ENCODE measurements at places on chromosomes 2 and 18. TPM values are rescaled to one million over a fixed set of nuclear protein-coding genes. Genes with fewer than 3 reads are reported as not detected.

Gene ADNP2
- 18.5 TPM for polyA plus RNA-seq

Gene UPP2
- polyA plus RNA-seq = not detected

Gene LINC00305
- not detected for polyA plus RNA-seq

Gene SLC4A5
- 0.50 TPM for polyA plus RNA-seq

Gene AQP12B
- not detected for polyA plus RNA-seq

Gene CNGA3
- not detected for polyA plus RNA-seq

Gene ID2
- 119 TPM for polyA plus RNA-seq

Gene NEU2
- not detected for polyA plus RNA-seq

Gene DOK6
- 0.21 TPM for polyA plus RNA-seq

Gene L3MBTL4
- 0.77 TPM for polyA plus RNA-seq

GRCh38 chr2:198417836-198418235 lies 613.4 kb downstream of the PLCL1 start:
- no peak for DNase-seq

DNA sequence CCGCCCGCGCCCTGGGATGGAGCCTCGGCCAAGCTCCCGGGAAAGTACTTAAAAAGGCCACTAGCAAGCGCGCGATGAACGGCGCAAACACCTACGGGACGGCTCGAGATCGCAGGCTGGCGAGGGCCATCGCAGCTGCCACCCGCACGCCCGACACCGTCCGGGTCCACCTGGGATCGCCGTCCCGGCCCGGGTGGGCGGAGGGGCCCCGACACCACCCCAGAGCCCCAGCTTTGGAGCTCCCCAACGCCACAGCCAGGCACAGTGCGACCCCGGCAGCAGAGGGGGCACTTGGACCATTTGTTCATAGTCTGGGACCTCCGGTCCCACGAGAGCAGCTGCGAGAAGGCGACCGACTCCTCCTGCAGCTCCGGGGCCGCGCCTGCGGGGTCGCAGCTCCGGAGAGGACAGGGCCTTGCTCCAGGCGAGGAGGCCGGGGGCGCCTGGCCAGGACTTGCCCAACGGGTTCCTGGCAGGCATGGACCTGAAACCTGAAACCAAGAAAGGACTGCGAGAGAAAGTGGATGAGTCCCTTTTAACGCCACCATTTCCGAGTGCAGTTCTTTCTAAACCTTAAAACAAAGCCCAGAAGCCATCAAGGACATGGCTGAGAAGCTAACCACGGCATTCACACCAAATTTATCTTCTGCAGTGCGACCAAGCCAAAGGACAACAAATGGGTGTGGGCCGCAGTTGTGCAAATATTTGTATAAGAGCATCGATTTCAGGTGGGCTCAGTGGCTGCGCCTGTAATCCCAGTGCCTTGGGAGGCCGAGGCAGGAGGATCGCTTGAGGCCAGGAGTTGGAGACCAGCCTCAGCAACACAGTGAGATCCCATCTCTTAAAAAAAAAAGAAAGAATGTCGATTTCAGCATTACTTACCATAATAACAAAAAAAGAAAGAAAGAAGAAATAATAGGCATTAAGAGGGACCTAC lies 54.0 kb upstream of the IMP4 start:
- DNase-seq = peak; percentile 78

GRCh38 chr2:13227578-13227977 lies 510.8 kb downstream of the TRIB2 start:
- peak; percentile 35 for DNase-seq

DNA sequence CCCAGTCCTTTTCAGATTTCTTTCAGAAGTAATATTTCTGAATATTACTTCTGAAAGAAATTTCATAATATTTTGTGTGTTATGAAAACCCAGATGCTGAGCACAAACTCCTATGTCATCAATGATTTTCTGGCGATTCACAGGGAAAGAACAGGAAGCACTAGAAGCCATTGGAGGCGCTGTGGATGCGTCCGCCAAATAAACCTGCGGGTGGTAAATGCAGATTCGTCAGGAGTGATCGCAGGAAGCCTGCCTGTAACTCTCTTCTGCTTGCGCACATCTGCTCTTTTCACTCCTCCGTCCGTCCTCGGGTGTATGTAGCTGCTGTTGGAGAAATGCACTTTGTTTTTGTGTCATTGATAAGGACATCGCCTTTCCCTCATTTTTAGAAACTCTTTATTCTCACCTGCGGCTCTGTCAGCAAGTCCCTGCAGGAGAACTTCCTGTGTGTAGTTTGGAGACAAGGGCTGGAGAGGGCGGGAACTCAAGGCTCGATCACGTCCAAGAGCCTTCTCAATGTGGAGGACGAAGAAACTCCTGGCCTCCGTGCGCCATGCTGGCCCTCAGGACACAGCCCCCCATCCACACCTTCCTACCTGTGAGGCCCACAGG lies 483.8 kb downstream of the GALR1 start:
- DNase-seq = peak; percentile 49

DNA sequence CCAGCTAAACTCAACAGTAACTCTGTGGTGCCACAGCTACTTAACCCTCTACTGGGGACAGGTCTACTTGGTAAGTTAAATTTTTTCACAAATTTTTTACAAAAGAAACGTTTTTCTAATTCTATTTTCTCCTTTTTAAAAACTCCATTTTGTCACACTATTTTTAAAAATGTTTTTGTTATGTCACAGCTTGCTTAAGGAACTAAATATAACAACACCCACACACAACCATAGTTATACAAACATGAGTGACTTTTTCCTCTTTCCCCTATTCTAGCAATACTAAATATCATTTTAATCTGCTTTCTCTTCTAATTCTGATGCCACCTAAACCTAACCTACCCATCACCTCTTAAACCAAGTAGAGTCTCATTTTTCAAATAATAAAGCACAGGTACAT lies 160.5 kb upstream of the EPC2 start:
- no peak for DNase-seq

DNA sequence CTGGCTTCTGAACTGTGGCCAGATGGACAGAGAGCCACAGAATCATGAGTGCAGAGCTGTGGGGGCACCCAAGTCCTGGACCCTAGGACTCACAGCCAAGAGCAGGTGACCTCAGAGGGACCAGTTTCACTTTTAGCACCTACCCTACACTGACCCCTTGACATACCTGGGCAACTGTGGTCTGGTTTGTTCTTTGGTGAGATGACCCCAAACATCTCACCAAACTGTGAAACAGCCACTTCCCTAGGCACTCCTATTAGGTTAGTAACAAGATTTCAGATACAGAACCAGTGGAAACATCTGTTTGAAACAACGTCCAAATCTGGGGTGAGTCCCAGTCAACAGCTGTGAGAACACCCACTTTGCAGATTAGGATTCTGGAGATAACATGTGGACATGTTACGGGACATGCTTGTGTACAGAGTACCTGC lies 1.9 kb upstream of the ZFP36L2 start:
- DNase-seq = no peak

- no peak for DNase-seq
Observed at GRCh38 chr2:143029141-143029540, 100.1 kb upstream of the ARHGAP15 start.

GRCh38 chr2:4255491-4255890 lies 552.1 kb downstream of the DCDC2C start:
- no peak for DNase-seq

- DNase-seq = no peak
Observed at GRCh38 chr2:19216676-19217602, 141.5 kb downstream of the OSR1 start.

DNA sequence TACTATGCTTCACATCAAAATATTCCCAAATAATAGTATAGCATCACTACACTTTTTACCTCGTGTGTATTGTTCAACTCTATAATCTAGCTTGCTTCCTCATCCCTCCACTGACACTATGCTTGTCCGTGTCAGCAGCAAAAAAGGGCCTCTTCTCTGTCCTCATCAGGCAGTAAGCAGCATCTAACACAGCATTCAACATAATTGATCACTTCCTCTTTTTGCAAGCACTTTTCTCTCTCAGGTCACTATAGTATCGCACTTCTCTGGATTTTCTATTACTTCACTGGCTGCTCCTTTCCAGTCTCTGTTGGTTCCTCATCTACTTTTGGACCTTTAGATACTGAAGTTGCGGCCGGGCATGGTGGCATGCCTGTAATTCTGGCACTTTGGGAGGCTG lies 64.9 kb upstream of the ZSWIM2 start:
- no peak for DNase-seq

DNA sequence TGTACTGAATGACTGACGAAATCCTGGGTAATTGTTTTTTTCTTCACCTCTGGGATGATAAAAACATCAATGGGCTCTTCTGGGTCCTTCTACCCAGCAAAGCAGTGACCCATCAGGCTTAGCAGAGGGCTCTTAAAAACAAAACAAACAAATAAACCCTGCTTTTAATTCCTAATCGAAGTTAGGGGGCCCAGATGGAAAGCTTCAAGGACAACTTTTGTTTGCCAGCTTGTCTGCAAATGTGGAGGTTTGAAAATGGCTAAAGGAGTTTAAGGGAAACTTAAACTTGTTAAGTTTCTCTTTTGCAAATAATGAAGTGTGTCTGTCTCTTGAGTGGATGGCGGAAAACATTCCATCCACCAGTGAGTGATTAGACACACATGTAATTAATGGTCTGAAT lies 327.2 kb downstream of the SATB2 start:
- no peak for DNase-seq

DNA sequence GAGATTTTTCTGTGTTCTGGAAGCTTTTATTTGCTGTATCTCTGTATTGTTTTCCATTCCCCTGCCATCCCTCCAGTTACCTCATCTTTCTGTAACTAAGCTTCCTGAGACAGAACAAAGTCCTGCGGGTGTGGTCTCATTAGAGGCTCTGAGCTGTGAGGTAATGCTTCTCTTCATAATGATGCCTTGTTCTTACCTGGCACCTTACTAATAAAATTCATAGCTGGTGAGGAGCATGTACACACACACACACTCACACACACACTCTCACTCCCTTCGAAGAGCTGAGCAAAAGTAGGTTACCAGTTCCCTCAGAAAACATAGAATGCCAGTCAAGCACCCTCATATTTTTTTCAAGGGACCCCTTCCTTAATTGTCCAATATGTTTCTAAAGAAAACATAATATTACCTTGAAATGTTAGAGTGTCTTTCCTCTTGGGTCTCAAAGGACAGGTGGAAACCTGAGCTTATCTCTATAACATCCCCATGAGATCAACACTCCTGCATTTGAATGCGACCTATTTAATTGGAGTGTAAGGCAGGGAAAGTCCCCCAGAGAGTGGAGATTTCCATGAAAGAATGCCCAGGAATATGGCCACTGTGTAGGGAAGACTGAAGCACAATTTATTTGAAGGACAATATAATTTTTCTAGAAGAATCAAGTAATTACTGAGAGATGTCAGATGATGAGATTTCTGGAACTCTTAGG lies 161.6 kb upstream of the NCK2 start:
- no peak for DNase-seq

DNA sequence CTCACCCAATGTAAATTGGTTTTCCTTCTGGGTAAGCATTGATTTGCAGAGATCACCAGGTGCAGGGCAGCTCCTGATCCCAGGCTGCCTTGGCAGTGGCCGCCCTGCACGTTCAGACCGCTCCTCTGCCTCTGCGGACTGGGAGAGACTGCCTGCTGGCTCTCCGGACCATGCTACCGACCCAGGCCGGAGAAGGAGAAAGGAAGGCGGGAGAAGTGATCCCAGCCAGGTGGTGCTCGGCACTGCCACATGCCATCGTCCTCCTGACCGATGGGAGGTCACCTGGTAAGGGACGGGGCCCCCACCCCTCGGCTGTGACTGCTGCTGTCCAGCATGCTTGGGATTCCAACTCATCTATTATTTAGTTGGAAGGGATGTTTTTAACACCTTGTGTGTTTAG lies 108.1 kb upstream of the POU3F3 start:
- no peak for DNase-seq

GRCh38 chr2:149028891-149029290 lies 9.6 kb upstream of the LYPD6B start:
- DNase-seq = no peak

DNA sequence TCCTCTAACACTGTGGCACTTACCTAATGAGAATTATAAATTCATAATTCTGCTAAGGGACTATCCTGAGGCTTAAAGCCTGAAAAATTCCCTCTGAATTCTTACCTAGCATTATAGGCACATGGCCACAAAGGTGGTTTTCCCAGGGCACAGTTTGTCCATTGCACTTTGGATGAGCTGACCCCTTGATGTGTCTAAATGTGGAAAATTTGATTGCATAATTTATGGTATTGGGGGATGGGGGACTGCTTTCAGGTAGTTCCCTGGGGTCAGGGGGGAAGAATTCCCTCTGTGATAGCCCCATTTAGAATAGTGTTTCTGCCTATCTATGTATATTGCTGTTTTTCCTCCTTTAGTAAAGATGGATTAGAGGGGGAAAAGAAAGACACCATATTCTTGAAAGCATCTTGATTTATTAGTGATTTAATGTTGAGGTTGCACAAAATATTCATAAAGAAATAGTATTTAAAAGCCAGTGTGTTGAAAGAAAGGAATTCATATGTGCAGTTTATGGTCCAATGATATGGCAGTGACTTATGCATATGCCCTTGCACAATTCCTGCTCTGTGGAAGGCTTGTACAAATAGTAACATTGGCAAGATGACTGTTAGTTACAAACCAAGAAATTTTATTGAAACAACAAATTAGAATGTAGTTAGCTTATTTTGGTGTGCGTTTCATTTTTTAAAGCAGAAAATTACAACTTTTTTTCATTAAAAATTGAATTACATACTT lies 8.7 kb upstream of the HTR2B start:
- no peak for DNase-seq

DNA sequence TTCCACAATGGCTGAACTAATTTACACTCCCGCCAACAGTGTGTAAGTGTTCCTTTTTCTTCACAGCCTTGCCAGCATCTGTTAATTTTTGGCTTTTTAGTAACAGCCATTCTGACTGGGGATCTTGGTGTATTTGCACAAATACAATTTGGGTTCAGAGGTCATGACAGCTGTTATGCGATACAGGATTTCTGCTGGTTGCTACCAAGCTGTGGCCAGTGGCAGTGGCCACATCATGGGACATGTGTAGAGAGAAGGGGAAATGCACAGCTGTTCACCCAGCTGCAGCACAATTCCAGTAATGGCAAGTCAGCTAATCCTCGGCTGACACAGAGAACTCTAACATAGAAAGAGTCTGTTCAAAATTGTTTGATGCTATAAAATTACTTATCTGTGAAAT lies 21.0 kb upstream of the SELENOI start:
- no peak for DNase-seq

DNA sequence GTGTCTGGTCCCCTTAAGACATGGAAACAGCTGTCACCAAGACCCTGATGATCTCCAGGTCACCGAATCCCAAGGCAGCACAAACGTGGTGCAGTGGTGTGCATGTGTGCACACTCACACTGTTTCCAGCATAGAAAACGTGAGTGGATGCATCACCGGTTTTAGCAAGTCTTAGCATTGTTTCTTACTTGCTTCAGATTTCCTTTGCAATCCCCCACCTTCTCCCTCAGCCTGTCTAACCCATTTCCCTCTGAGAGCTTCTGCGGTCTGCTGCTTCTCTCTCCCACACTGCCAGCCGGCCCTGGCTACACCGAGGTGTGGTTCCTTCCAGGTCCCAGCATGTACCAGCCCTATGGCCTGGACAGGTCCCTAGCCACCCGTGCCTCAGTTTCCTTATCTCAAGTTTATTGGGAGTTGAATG lies 343.4 kb upstream of the HS6ST1 start:
- DNase-seq = no peak
